Activated CD4-positive, alpha-beta memory T cell treated with anti-CD3 and anti-CD28 coated beads, Interleukin-2, amount 10 ng/mL, durations not matched to agents 7 days and 5 days (primary cell): ENCODE measurements at places on chromosomes 6 and 20. TPM values are rescaled to one million over a fixed set of nuclear protein-coding genes. Genes with fewer than 3 reads are reported as not detected.
A peak's percentile ranks its signal among the peaks of the same experiment; 100 is the strongest.

DNA sequence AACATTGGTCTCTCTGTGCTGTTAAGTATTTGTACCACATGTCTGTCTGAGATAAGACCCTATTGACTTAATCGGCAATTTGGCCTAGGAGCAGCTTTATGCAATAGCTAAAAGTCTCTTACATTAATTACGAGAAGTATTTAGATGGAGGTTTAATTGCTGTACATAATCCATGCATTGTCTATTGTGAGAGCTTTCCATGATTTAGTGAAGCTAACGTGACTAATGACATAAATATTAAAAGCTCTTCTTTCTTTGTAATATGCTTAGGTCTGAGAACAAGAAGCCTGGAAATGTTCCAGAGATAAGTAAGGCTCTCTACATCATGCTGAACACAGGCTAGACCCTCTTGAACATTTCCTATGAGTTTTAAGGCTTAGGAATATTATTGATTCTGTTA, 32.7 kb upstream of the FAM83B start:
- DNase-seq = no peak

DNA sequence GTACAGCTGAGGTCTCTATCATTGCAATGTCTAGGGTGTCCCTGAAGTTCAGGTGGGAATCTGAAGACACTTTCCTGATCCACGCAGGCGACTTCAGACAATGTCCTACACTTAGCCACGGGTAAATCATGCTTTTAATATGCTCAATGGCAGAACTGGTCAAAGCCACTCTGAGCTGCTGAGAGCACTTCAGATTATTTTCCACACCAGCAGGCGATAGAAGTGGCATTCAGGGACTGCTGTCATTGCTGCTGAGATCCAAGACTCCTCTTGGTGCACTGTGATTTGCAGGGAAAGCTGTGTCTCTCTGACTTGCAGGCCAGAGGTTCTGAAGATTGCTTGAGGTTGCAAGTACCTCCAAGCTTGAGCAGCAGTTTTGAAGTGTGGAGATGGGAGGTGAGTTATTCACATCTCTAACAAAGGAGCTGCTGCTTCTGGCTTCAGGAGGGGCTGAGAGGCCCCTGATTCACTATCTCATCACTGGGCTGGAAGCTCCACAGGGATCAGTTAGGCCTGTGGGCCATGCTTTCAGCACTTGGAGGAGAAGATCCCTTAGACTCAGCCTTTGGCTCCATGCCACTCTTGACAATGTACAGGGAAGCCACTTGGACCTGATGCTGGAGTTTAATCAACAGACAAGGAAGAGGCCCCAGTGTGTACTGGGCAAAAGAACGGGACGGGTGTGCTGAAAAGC, 2.9 kb upstream of the SSTR4 start:
- DNase-seq = no peak

DNA sequence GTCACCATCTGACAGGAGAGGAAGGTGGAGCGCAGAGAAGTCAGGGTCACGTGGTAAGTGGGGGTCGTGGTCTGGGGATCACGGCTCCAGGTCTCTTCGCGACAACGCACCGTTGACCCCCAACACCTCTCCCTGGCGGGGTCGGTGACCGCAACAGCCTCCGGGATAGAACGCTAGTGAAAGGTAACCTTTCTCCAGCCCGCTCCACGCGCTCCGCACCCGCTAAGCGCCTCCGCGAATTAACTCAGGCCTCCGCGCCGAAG, 600 bp upstream of the SYNJ2 start:
- DNase-seq = no peak

DNA sequence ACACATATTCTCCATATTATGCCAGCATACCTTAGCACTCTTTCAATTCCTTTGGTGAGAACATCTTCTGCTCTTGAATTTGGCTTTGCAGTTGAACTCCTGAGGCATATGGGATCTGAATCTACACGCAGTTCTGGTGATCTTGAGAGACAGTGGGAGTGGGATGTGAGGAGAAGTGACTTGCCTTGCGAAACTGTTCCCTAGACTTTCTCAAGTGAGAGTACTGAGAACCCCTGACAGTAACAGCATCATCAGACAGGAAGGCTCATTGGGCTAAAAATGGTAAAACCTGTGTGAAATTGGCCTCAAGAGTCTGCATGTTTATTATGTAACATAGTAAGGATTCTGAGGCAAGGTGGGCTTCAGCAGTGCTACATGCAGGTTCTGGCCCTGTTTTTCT, 49.1 kb upstream of the CEP85L start:
- no peak for DNase-seq

GRCh38 chr6:30513451-30513850, 24.1 kb downstream of the HLA-E start:
- no peak for DNase-seq

SLC18B1 gene
- total RNA-seq = 7.7 TPM

PRRT1 gene
- 0.28 TPM for total RNA-seq

DNA sequence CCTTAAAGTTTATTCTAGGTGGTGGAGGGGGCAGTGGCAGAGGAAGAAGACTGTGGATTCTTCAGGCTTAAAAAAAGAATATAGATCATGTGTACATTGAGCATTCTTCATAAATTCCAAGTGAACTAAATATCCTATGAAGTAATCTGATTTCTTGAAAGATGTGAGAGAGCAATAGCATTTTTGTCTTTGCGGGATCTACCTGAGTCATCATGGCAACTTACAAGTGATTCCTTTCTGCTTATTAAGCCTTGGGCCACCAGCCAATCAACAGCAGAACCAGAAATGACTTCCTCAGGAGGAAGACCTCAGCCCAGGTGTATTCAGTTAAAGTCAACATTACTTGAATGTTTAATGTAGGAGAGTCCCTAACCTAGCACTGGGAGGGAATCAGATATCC, 756.9 kb downstream of the TFAP2A start:
- no peak for DNase-seq

- DNase-seq = peak; percentile 24
These were observed 12.0 kb downstream of the LRP11 start for GRCh38 chr6:149852180-149852579.

KIF3B gene
- 23.4 TPM for total RNA-seq

RUNX2 gene
- total RNA-seq = 42.2 TPM

DNA sequence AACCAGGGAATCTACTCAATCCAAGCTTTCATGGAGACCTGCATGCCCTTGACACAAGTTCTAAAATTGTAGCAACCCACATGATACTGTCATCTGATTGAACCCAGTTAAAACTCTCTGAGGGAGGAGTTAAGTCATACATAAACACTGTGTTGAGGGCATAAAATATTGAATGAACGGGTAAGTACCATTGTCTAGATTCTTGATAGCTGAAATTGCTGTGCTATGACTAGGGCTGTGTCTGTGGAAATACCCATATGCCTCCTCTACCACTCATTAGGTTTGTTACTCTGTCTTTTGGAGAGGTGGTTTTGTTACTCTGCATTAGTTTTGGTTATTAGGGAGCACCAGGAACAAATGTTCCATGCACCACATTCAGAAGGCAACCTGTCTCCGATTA, 7.6 kb downstream of the ENPP4 start:
- DNase-seq = no peak

DNA sequence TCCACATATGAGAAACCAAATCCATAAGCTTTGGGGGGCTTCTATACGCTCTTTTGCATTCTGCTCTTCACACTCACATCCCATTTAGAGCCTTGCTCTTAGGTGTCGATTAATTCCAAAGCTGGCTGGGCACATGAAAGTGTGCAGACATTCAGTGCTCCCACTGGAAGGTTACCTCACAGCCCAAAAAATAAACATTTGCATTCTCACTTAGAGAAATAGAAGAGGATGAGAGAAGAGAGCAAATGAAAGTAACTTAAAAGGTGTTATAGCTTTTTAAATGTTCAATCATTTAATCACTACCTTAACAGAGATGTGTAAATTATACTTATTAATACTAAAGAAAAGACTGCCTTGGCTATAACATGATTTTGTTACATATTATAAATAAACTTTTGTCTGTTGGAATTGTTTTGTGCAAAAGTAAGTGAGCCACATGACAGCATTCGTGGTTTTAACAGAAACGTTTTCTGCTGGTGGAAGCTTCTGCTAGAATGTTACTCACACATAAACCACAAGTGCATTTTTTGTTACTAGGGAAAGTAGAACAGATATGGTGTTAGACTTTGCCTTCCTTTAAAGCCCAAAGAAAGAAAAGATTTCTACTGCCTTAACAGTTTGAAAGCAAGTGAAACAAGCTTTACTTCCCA, 116.7 kb downstream of the SIM1 start:
- no peak for DNase-seq

ADGRG6 gene
- not detected for total RNA-seq

DNA sequence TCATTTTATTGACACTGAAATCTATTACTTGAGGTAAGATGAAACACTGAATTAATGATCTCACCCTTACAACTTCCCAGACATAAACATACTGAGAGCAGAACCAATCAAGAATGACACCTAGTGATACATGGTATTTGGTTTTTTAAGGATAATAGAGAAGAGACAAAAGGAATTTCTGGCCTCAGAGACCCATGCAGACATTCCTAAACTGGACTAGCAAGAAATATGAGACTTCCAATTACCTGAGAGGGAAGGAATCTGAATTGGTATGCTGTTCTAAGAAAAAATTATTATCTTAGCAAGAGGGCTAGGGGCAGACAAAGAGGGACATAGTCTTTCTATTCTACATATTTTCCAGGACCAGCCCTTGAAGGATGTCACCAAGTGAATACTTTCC, 141.1 kb downstream of the BMP5 start:
- no peak for DNase-seq

DNA sequence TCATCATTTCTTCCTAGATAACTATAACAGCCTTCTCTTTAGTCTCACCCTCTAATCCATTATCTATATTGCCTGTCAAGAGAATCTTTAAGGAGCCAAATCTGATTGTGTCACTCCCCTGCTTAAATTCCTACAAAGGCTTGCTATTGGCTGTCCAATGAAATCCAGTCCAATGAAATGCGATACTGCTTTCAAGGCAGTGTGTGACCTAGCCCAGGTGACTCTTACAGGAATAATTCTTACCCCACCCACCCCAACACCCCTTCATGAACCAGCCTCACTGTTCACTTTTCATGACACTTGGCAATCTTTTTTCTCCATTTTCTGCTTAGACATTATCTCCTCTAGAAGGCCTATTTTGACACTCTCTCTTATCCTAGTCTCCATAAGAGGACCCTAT, 163.3 kb upstream of the MARCKS start:
- no peak for DNase-seq

PKIB gene
- total RNA-seq = 0.65 TPM

DNA sequence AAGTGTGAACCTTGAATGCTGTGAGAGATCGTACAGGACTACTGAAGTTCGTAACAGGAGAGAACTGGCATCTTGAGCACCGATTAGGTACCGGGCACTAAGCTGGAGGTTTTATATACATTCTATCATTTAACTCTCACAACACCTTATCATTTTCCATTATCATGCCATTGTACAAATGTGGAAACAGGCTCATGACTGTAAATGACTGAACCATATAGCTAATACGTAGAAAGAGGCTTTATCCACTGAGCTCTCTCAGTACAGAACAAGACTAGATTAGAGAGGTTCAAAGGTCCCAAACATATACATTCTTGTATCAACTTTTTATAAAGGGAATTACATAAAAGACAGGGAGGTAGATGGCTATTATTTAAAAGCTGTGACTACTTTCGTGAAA, 130.6 kb downstream of the CEP57L1 start:
- DNase-seq = no peak

GRCh38 chr6:168822376-168822775, 381.4 kb downstream of the SMOC2 start:
- no peak for DNase-seq

BAG2 gene
- 5.8 TPM for total RNA-seq

GRCh38 chr6:131967948-131968347, 16.8 kb upstream of the CCN2 start:
- DNase-seq = no peak

DNA sequence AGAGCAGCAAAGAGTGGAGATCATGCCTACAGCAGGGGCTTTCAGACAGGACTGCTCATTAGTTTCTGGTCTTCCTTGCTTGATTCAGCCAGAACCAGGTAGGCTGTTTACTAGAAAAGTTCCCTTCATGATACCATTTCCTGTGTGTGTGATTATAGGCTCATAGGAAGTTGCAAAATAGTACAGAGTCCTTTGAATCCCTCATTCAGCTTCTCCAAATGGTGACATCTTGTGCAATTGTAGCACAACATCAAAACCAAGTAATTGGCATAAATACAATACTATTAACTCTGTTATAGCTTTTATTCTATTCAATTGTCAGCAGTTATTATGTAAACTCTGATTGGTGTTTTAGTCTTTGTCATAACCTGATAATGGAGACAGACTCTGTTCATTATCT, 347.3 kb upstream of the CDH4 start:
- no peak for DNase-seq

HRH3 gene
- total RNA-seq = not detected

GGTLC1 gene
- not detected for total RNA-seq

DNA sequence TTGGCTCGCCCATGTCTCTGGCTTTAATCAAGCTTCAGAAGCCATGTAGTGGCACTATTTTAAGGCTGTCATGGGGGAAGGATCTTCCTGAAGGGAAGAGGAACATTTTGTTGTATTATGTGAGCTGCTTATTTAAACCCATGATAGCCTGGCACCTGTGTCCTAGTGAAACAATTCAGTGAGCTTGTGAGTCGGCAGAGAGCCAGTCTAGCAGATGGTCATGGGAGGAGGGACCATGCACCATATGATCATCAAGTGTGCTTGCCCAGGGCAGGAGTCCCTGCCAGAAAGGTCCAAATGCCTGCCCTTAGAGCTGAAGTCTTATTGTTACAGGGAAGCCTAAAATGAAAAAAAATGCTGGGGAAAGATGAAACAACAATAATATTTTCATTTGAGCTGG, 132.9 kb downstream of the PRDM13 start:
- DNase-seq = no peak

DYNLT2 gene
- 2.2 TPM for total RNA-seq

GSTA3 gene
- total RNA-seq = not detected

DNA sequence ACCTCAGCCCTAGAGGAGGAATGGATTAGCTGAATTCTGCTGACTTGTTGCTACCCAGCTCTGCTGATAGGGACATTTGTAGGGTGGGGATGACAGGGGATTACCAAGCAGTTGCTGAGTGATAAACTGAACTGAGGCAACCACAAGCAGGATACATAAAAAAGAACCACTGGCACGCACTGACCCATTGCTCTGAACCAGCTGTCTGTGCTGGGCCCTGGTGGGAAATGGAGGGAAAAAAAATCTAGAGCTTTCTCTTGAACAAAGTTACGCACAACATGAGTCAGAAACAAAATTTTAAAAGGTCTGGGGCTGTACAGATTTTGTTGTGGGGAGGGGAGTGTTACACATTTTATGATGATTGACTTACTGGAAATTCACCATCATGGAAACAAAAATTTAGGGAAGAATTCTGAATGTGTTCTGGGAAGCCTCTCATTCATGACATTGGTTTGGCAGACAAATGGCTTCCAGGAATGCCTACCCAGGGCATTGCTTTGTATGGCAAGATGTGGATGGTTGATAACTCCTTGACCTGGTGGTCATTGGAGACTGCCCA, 37.7 kb downstream of the FOXO3 start:
- DNase-seq = peak; percentile 31

TFAP2D gene
- total RNA-seq = not detected
